ENCODE measurements at places on chromosomes 5 and 9.

- no peak for DNase-seq
Observed at GRCh38 chr9:114416290-114416689, 28.5 kb upstream of the AKNA start.

- no peak for DNase-seq
Observed at GRCh38 chr5:142779163-142779840, 9.1 kb downstream of the ARHGAP26 start.

DNA sequence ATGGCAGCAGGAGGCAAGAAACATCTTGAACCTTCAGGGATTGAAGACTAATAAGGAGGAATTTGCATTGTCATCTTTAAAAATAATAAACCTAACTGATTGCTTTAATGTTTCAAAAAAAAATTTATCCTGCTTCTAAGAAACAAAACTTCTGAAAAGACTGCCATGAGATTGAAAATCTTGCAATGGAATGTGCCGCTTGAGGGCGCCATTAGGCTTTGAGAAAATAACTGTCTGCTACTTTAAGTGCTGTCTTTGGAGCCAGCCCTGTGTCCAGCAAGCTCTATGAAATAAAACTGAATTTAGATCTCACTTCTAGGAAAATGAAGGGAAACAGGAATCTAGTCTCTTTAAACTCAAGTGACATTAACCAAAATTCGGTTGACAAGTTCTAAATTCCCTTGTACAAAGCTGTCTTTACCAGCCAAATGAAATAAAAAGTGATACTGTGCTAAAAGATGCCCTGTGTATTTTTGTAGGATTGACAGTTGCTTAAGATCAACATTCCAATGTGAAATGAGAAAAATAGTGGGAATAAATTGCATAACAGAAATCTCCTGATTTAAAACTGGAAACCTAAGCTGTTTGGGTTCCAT lies 79.4 kb downstream of the ESM1 start:
- DNase-seq, result no peak

- no peak for DNase-seq
Observed at GRCh38 chr5:2333291-2333690, 418.2 kb downstream of the IRX2 start.

- no peak for DNase-seq
Observed at GRCh38 chr9:116147821-116148220, 5.8 kb upstream of the PAPPA start.

GRCh38 chr5:172897481-172898217 lies 61.6 kb upstream of the RPL26L1 start:
- peak; percentile 92 for DNase-seq

DNA sequence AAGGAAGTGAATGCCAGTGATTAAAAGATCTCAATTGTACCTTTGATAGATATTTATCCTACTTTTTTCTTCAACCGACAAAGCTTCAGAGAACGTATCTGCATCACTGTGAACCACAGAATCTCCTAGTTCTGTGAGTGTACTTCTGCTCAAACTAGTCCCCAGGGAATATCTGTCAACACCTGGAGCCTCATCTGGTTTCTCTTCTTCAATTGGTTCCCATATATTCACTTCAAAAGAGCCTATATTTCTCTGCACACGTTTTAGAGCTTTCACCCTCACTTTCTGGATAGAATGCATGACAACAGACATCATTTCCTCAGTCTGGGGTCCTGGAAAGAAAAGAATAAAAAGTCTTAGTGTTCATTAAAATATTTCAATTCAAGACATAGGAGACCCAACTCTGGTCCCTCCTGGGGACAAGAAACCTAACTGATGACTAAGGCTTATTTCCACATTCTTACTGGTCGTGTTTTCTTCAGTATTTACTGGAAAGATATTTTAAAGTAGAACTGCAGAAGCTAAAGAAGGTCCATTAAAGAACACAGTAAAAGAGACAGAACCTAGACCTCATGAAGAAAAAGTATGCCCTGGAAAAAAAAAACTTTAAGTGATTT lies 64.3 kb downstream of the CPLANE1 start:
- no peak for DNase-seq

- no peak for DNase-seq
Observed at GRCh38 chr5:72006361-72006760, 100.9 kb upstream of the MAP1B start.

GRCh38 chr9:116015855-116016254 lies 137.7 kb upstream of the PAPPA start:
- no peak for DNase-seq

GRCh38 chr5:17094830-17095229 lies 122.6 kb upstream of the BASP1 start:
- no peak for DNase-seq

GRCh38 chr5:18526792-18527405 lies 892.6 kb downstream of the TAF11L14 start:
- no peak for DNase-seq

DNA sequence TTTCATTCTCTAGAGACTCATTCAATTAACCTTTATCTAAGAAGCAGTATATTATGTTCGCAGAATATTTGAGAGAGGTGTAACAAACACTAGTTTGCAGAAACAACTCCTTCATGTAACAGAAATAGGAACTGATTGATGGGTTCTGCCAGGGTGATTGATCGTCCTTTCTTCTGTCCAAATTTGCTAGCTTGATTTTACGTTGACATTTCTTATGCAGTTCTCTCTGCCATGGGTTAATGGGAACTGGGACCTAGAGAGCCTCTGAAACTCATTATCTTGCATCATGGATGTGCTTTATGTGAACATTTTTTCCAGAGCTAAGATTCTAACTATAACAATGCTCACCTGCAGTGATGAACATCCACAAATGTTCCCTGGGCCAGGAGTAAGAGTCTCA lies 107.0 kb downstream of the SLC24A2 start:
- no peak for DNase-seq

GRCh38 chr5:181242031-181242451 lies 1.7 kb downstream of the RACK1 start:
- no peak for DNase-seq

- no peak for DNase-seq
Observed at GRCh38 chr5:98936948-98937715, 8.3 kb upstream of the CHD1 start.

DNA sequence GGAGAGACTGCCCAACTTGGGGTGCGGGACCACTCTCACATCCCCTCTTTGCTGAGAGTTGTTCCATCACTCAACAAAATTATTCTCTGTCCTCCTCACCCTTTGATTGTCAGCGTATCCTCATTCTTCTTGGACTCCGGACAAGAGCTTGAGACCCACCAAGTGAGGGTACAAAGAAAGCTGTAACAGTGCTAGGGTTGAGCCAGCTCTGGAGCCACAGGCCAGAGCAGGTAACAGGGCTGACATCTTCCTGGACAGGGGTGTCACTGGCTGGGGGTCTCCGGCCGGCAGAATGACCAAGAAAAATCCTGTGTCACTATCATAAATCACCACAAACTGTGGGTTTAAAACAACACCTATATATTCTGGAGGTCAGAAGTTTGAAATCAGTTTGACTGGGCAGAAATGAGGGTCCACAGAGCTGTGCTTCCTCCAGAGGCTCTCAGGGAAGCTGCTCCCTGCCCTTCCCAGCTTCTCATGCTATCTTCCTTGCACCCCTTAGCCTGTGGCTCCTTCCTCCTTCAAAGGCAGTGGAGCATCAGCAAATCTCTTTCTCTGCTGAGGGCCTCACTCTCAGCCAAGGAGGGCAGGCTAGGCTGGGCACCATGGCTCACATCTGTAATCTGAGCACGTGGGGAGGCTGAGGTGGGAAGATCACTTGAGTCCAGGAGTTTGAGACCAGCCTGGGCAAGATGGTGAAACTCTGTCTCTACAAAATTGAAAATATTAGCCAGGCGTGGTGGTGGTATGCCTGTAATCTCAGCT lies 4.1 kb upstream of the BBLN start:
- no peak for DNase-seq

DNA sequence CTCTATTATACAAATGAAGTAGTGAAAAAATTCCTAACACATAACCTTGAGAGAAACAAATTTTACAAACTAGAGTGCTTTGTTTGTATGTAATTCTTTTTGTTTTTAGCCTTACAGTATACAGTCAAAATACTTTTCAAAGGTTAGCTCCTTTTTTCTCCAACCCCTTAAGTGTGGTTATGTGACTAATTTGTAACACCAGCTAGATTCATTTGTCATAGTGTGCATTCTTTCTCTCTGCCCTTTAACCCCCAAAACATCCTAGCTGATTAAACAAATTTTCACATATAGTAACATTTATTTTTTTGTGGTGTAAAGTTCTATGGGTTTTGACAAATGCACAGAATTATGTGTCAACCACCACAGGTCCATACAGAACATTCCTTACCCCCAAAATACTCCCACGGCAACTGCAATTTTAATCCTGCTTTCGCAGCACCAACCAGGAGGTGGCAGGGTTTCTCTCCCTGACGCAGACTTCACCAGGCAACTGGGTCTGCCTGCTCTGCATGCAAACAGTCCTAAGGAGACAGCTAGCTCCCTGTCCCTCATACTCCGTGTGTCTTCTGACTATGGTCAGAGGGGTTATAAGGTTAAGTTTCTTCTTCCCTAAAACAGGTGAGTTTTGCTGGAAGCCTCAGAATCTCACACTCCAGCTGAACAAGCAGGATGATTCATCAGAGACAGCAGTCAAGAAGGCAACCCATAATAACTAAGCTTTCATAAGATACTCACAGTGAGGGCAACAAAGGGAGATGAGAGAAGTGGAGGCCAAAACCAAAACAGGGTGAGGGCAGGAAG lies 44.5 kb upstream of the NR5A1 start:
- peak; percentile 63 for DNase-seq

DNA sequence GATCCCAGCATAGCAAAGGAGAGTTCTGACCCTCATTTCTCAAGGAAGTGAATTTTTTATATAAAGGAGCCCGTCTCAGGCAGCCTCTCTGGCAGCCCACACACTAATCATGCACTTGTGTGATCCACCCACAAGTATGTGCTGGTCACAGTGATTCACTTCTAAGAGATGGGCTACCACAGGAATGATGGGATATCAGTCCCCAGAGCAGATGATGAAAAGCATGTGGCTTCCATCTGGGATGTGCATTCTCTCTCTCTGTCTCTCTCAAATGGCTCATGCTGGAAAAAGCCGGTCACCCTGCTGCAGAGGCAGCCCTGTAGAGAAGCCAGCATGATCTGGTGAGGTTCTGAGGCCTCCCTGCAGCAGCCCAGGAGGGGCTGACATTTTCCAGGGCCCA lies 74.2 kb upstream of the ADCY2 start:
- peak; percentile 55 for DNase-seq

DNA sequence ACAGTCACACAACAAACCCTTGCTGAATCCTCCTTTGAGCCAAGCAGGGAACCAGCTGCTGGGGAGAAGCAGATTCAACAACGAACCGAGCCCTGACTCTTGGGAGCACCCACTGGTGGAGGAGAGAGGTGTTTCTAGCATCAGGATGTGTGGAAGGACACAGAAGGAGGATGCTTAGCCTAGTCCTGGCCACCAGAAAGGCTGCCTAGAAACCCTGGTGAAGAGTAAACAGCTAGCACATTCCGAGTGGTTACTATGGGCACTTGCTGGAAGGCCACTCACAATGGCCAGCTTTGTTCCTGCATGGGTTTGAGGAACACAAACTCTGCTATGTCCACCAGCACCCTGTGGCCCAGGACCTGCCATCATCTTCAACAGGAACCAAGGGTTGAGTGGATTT lies 1.8 kb downstream of the TIFAB start:
- DNase-seq, result no peak

DNA sequence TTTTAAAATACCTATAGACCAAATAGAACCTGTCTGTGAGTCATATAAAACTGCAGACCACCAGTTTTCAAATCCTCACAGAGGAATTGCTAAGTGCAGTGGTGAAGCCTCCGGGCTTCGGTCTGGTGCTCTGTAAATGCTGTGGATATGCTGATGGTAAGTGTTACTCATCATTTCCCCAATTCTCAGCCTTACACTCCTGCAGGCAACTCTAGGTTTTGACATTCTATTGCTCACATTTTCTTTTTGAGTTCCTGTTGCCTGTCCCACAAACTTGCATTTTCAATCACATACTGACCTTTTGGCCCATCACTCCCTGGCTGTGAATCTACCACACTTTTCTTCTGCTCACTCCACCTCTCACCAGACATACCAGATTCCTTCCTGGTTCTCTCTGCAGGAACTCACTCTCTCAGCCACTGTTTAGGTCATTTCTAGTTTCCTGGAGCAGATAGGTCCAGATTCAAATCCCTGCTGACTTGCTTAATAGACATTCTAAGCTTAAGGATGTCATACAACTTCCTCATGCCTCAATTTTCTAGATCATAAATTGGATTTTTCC lies 192.9 kb downstream of the RAB3C start:
- no peak for DNase-seq

DNA sequence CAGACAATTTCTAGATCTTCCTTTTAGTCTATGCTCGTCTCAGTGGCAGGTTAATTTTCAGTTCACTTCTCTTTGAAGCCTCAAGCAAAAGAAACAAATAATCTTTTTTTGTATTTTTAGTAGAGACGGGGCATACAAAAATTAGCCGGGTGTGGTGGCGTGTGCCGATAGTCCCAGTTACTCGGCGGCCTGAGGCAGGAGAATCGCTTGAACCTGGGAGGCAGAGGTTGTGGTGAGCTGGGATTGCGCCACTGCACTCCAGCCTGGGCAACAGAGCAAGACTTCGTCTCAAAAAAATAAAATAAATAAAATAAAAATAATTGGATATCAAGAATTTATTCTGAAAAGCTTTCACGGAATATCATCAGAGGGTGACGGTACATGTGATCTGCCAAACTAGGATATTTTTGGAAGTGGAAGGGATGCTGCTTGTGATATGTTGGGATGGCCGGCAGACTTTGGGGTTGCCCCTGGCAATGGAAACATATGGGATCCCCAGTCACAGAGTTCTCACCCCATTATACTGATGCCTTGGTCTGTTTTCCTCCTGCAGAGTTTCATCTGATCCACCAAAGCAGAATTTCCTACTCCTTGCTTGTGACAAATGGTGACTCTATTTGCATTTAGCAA lies 7.6 kb upstream of the LCP2 start:
- no peak for DNase-seq

- DNase-seq, result no peak
Observed at GRCh38 chr9:27124151-27124550, 15.1 kb downstream of the TEK start.

DNA sequence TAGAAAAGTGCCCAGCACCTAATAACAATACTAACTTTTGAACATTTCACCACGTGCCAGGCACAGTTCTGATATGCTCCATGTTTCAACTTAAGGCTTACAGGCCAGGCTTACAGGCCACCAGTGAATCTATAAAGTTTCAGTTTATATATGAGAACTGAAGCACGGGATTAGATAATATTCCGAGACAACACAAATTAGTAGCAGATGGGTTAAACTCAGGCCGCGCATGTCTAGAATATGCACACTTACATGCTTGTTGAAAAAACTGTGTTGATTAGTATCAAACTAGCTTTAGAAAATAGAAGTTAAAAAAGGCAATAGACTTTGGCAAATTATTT lies 587.9 kb downstream of the MTRR start:
- no peak for DNase-seq

GRCh38 chr5:75666801-75667200 lies 50.4 kb downstream of the POC5 start:
- DNase-seq, result no peak

DNA sequence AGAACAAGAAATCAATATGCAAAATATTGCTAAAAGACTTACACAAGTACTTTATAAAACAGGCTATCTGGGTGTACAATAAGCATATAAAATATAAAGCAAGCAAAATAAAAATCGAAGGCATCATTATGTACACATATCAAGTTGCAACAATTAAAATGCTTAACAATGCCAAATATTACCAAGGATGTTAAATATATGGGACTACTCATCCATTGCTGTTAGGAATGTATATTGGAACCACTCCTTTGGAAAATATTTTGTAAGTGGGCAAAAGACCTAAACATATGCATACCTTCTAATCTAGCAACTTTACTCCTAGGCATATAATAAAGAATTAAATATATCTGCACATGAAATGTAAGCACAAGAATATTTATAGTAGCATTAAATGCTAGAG lies 632.6 kb upstream of the COX7C start:
- no peak for DNase-seq
